Activated T-cell treated with anti-CD3 and anti-CD28 coated beads, Interleukin-2, amount 50 U/mL, for 4 hours (primary cell): ENCODE measurements at places on chromosomes 13 and 19. TPM values are rescaled to one million over a fixed set of nuclear protein-coding genes. Genes with fewer than 3 reads are reported as not detected.

The UBE2L5 gene
- not detected for total RNA-seq

The AKAP11 gene
- 26.9 TPM for total RNA-seq

The BEST2 gene
- not detected for total RNA-seq

The GTF2F1 gene
- total RNA-seq, result 75.1 TPM

The CEACAM8 gene
- total RNA-seq, result not detected

The CD79A gene
- total RNA-seq, result 2.2 TPM

The SIX5 gene
- 1.7 TPM for total RNA-seq

The SACS gene
- total RNA-seq, result 55.0 TPM

The ZNF350 gene
- 6.9 TPM for total RNA-seq

DNA sequence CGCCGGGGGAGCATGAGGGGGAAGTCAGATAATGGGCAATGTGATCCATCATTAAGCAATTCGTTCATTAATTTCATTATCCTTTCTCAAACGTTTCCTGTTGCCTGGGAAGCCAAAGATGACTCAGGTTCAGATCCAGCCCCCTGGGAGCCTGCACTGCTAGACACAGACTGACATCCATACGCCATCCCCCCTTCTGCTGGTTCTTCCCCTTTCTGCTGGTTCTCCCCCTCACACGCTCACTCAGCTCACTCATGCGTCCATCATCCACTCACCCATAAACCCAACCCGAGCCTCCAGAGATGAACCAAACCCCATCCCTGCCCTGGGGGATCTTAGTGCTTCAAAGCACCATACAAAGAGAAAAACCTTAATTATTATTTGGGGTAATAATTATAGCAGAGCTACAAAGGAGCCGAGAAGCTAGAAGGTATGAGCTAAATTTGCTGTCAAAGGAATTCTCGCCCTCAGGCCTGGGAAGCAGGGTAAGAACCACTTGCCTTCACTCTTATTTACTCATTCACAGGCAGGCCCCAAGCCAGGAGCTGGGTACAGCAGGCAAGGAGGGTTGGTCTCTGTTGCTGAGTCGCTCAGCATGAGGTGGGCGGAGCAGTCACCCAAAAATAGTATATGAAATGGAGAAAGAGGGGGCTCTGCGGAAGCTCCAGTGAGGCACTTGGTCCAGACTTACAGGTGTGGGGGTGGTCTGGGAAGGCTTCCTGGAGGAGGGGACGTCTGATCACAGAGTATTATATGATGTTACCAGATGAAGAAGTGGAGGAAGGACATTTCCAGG is 7.0 kb upstream of the ZNF444 start:
- no peak for DNase-seq

- no peak for DNase-seq
These were observed 298.8 kb downstream of the SHISA2 start for GRCh38 chr13:25752957-25753551.

DNA sequence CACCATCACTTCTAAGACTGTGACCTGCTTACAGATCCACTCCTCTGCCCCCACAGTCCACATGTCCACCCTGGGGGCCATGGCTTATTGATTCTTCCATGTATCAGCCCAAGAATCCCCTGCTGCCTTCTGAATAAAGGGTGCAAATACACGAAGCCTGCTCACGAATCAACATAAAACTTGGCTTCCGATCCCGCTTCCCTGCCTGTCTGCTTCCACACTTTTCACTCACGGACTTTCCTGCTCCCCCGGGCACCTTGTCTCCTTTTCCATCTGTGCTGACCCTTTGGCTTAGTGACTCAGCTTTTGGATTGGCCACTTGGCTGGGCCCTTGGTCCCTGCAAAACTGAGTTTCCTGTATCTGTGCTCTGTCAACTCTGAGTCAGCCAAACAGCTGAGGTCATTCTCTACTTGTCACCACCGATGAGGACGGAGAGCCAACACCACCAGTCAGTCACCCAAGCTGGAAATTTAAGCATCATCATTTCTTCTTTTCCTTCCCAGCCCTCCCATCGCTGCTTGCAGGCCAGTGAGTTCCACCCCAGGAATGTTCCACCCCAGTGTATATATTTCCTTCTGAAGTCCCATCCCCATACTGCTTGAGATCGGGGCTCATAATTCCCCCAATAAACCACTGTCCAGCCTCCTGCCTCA is 11.4 kb upstream of the USP12 start:
- no peak for DNase-seq

DNA sequence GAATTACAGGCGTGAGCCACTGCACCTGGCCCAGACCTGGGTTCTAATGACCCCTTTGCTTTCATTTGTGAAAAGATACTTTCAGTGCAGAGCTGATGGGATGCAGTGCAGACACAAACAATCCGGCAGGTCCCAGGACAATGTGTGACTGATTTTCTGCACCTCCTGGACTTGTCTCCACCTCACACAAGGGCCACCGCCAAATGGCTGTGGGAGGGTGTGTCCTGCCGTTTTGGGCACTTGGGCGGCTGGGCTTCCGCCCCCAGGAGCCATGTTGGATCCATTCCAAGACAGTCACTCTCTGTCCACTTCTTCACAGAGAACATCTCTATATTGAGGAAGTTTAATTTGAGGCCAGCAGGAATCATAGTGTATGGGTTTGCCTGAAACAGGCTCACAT is 112.3 kb upstream of the ZNF507 start:
- no peak for DNase-seq

GRCh38 chr13:28819735-28820098 is 422 bp upstream of the MTUS2 start:
- no peak for DNase-seq

- DNase-seq, result no peak
These were observed 331.3 kb downstream of the NDFIP2 start for GRCh38 chr13:79812070-79812850.

DNA sequence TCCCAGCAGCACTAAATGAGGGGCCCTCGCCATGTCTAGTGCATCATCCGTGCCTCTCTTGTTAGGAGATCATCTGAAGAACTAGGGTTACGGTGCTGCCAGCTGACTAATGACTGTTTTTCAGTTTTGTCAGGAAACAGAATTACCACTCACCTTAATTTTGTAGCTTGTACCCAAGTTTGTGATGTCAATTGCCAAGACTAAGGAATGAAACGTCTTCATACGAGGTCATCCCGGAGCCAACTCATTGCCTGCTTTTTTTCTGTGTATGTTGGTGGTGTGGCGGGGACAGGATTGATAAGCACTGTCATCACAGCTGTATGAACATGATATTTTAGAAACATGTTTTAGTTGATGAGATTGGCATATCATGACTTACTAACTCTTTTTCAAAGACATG is 100.6 kb downstream of the TNFRSF19 start:
- DNase-seq, result no peak

DNA sequence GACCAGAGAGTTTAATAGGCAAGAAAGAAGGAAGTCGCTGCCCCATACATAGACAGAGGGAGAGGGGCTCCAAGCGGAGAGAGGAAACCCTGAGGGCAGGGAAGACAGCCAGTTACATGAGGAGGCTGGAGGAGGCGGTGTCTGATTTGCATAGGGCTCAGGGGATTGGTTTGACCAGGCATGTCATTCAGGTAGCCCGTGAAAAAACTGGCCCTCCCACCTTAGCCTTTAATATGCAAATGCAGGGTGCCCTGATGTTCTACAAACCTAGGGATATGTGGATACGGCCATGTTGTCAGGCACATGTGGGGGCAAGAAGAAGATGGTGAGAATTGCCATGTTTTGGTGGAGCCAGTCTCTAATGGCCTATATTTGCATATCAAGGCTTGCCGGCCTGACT is 1461.6 kb downstream of the PCDH9 start:
- DNase-seq, result no peak

DNA sequence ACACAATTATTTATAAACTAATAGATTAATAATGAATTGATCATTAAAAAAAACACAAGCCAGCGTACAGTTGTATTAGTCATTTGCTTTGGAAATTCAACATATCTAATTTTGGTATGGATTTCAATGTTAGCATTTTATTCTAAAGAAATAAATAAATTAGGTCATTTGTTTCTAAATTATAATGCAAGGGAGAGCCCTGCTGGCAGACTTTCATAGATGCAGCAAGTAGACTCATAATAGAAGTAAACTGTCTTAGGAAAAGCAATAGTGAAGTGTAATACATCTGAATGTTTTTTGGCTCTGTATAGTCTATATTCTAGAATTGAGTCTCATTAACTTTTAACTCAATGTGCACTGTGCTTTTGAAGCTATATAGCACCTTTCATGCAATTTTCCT is 982.4 kb upstream of the MIR17HG start:
- DNase-seq, result no peak

GRCh38 chr19:3740431-3740830 is 21.1 kb downstream of the APBA3 start:
- DNase-seq, result no peak

DNA sequence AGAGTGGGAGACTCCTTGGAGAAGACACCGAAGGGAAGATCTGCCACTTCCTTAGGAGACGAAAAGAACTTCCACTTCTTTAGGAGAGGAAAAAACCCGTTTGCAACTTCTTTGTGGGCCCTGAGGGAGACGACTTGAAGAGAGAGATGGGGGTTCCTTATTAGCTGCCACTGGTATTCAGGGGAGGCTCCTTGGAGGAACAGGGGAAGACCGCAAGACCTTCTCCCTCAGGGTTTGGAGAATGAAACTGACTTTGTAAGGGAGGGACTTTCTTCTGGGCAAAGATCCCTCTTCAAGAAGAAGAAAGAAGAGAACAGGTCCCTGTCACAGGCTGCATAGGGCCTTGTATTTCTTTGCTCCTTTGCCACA is 416 bp downstream of the BCKDHA start:
- no peak for DNase-seq
